ENCODE measurements at places on chromosomes 2 and 18.

- DNase-seq = no peak
Observed at GRCh38 chr2:179562330-179562885, 297.8 kb upstream of the SESTD1 start.

DNA sequence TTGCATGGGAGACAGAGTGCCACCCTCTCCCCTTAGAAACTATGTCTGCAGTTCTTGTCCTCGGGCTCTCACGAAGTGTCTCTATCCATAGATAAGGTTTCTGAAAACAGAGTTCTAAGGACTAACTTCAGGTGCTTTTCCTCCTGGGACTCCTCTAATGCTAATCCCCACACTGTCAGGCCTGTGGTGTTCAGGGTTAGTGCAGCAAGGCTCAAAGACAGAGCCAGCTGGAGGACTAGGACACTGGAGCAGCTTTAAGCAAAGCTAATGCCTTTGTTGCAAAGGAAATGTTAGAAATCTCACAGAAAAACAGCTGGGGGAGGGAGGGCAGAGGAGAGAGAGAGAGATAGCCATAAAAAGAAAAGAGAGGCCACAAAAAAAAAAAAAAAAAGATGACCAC lies 824.0 kb upstream of the FSHR start:
- DNase-seq = no peak

GRCh38 chr2:218219934-218220333 lies 2.9 kb downstream of the ARPC2 start:
- no peak for DNase-seq

- no peak for DNase-seq
Observed at GRCh38 chr2:172053486-172053885, 31.8 kb upstream of the DLX1 start.

GRCh38 chr2:196160946-196161345 lies 10.4 kb downstream of the STK17B start:
- no peak for DNase-seq

DNA sequence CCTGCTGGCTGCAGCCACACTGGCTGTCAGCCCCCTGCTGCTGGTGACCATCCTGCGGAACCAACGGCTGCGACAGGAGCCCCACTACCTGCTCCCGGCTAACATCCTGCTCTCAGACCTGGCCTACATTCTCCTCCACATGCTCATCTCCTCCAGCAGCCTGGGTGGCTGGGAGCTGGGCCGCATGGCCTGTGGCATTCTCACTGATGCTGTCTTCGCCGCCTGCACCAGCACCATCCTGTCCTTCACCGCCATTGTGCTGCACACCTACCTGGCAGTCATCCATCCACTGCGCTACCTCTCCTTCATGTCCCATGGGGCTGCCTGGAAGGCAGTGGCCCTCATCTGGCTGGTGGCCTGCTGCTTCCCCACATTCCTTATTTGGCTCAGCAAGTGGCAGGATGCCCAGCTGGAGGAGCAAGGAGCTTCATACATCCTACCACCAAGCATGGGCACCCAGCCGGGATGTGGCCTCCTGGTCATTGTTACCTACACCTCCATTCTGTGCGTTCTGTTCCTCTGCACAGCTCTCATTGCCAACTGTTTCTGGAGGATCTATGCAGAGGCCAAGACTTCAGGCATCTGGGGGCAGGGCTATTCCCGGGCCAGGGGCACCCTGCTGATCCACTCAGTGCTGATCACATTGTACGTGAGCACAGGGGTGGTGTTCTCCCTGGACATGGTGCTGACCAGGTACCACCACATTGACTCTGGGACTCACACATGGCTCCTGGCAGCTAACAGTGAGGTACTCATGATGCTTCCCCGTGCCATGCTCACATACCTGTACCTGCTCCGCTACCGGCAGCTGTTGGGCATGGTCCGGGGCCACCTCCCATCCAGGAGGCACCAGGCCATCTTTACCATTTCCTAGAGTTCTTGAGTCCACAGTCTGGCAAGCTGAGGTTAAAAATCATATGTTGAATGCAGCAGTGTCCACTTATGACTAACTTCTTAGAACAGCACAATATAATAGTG lies 741 bp downstream of the GPR148 start:
- no peak for DNase-seq

DNA sequence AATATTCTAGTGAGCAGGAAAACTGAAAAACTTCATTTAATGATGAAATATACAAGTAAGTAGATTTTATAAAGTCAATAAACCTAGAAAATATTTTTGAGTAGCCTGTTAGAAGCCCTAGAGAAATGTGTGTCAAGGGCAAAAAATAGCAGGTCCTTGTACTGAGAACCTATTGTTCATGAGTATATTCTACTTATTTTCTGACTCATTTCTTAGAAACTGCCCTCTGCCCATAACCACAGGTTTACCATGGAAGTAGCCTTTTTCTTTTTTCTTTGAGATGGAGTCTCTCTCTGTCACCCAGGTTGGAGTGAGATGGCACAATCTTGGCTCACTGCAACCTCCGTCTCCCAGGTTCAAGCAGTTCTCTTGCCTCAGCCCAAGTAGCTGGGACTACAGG lies 19.4 kb upstream of the SELENOI start:
- DNase-seq = no peak

- no peak for DNase-seq
Observed at GRCh38 chr2:144079803-144080202, 440.1 kb downstream of the ZEB2 start.

GRCh38 chr2:181281206-181281832 lies 175.9 kb upstream of the ITGA4 start:
- peak; percentile 77 for DNase-seq

GRCh38 chr2:105521176-105521575 lies 122.3 kb upstream of the FHL2 start:
- no peak for DNase-seq

- DNase-seq = no peak
Observed at GRCh38 chr2:189175869-189176433, 3.6 kb downstream of the COL5A2 start.

DNA sequence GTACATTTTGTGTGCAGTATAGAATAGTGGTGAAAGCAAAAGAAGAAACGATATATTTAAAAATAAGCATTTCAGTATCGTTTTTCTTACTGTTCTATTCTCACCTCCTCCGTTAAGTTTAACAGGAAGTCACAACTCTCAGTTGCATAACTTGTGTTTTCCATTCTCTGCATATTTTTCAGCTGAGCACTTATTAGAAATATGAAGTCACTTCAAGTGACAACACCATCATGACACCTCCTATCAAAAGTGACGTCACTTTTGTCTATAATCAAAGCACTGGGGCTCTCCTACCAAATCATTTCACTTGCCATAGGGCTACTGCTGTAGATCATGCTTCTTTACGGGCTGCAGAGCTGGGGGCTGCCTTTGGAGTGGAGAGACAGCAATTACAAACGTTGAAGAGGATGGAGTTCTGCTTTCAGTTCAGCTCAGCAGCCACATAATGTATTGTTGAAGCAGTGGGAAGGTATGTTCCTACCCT lies 36.3 kb downstream of the STAT4 start:
- peak; percentile 74 for DNase-seq

GRCh38 chr2:19287324-19287723 lies 71.1 kb downstream of the OSR1 start:
- no peak for DNase-seq

DNA sequence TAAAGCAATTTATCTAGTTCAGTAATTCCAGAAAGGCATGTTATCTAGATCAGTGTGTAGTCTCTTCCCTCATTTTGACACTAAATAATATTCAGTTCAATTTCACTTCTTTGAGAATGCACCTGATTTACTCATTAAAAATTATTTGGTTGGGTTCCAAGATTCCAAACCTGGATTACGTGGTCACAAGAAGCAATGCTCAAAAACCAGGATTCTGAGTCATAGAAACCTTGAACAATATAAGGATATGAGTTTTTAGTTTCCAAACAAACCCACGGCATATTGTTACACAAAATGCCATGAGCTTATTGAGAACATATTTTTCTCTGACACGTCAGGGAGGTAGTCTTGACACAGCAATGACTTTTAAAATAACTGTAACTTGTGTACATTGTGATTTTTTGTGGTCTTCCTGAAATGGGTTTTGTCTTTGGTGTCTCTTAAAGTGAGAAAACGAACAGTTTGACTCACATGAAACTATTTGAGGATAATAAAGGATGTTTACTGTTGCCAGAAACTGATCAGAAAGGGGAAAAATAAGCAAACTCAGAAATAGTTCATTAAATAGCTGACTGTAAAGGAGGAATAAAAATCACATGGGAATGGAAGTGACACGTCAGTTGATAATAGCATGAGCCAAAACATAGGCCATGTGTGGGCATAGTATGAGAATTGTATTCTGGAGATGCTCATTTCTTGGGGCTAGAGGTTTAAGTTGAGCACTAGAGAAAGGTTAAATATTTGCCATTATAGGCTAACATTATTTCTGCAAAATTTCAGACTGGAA lies 617.7 kb upstream of the CDH2 start:
- no peak for DNase-seq

DNA sequence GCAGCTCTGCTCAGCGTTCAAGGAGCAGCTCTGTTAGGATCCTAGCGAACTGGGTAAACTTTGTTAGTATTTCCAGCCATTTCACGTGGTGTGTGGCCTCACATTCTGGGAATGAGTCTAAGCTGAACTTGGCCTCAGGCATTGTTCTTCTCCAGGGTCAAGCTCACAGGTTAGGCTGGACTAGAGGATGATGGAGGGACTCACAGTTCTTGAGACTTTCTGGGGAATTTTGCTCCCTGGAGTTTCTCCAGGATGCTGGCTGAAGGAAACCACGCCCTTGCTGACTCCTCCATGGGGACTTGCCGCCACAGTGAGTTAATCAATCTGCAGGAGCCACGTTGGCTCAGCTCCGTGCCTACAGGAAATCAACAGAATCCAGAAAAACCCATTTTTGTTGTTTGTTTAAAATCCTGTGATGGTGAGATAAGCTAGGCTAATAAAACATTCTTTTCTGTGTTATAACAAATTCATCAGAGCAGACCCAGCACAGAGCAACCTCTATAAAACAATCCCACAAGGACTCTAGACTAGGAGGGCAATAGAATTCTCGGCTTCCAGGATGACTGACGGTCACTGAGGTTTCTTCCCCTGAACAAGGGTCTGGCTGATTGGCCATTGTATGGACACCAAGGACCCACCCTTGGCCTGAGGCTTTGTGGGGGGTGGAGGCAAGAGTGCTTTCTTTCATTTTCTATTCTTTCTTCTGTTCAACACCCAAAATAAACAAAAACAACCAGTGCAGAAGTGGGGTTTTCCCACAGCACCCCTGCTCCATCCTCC lies 12.6 kb downstream of the CNDP1 start:
- no peak for DNase-seq

DNA sequence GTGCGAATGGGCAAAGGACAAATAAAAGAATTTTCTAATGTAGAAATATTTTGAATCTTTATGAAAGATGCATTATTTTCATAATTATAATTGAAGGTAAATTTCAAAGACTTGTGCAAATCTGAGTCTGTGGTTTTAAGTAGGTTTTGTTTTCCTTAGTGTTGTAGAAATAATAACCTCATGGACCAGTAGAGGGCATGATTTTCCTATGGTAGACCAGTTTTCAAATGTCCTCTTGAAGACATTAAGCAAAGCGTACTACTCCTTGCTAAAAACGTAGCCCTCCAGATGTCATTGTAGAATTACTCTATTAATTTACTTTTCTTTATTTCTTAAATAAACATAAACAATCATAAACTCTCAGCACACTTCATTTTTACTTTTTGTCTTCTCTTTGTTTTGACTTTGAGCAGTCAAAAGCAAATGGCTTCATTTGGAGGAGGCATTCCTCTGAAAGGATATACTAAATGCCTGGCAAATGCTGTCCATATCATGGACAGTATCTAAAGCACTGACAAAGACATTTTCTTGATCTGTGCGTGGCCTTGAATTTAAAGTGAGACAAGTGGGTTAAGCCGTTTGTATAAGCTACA lies 85.8 kb upstream of the FAM237A start:
- peak; percentile 17 for DNase-seq

DNA sequence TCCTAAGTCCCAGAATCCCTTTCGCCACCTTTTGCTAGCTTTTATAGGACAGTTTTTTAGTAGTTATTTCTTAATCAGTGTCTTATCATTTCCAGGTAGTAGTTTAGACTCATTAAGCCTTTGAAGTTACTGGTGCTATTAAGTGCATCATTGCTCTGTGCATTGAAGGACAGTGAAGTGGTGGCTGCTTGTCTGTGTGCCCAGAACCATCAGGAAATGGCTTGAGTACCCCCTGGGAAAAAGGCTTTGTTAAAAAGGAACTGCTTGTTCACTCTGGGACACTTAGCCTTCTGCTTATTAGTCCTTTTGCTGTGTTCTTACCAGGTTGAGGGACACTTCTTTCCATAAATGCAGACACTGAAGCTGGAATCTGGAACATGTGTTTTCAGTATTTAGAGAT lies 30.0 kb downstream of the DTNA start:
- DNase-seq = no peak

DNA sequence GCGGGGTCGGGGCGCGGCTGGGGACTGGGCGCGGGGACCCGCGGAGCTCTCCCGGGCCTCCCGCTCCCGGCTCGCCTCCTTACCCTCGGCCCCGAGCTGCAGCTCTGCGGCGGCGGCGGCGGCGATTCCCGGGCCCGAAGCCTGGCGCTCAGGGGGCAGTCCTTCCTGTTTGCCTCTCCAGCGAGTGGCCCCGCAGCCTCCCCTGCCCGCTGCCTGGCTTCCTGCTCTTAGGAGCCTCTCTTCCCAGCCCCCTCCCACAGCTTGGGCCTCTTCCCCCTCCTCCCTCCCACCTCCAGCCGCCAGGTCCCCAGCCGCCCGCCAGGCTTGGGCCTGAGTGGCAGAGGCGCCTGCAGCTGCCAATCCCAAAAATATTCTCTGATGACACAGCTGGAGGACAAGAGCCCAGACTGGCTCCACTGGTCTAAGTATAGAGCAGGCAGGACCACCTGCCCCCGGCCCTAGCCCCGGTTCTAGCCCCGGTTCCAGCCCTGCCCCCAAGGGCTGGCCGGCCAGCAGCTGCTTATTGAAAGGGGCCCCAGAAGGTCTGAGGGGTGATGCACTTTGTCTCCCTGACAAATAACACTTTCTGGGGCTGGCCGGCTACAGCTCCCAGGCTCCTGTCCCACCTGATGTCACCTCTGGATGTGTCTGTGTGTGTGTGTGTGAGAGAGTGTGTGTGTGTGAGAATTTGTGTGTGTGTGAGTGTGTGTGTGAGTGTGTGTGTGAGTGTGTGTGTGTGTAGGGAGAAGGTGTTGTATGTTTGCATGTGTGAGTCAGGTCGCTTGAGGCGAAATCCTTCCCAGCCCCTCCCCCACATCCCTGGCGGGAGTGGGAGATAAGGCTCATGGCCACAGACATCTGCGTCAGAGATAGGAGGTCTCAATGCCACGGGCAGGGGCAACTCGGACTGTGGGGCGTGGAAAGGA lies at the start of gene OBSL1:
TSS of gene OBSL1 (minus strand) at position 229 of the 926 bp plus-strand sequence. CDS start 307 bp downstream, outside the sequence.
- no peak for DNase-seq

- no peak for DNase-seq
Observed at GRCh38 chr2:121890041-121890440, 134.6 kb downstream of the TSN start.

DNA sequence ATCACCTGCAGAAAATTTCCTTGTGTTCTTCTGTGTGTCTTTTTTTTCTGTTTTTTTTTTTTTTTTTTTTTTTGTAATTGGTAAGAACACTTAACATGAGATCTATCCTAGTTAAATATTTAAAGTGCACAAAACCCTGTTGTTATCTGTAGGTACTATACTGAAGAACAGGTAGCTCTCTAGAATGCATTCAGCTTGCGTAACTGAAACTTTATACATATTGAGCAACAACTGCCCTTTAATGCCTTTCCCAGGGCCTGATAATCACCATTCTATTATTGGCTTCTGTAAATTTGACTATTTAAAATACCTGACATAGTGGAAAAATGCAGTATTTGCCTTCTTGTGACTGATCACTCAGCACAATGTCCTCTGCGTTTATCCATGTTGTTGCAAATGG lies 701.8 kb downstream of the SUCLG1 start:
- no peak for DNase-seq

All from CD4-positive, alpha-beta T cell treated with Interleukin-15 for 4 hours (primary cell).